ENCODE measurements at places on chromosomes 4 and X. TPM values are rescaled to one million over a fixed set of nuclear protein-coding genes. Genes with fewer than 3 reads are reported as not detected.

GRCh38 chr4:79450053-79450452 lies 42.0 kb upstream of the GK2 start:
- no peak for DNase-seq

KLHL34 gene
- total RNA-seq: not detected

DNA sequence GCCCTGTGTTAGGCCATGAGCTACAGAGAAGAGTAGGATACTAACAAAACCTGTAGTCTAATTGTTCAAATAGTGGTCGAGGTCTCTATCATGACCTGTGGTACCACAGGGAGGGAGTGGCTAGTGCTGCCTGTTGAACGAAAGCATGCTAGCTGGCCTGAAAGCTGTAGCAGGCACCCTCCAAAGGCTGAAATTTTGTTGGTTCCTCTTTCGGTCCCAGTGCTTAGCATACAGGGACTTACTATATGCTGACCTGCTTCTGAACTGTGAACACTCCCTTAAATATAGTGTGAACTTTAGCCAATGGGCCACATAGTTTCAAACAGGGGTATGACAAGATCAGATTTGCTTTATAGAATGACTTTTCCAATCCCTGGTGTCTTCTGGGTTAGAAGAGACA lies 113.4 kb downstream of the PJA1 start:
- DNase-seq: no peak

HSFX4 gene
- total RNA-seq: not detected

DNA sequence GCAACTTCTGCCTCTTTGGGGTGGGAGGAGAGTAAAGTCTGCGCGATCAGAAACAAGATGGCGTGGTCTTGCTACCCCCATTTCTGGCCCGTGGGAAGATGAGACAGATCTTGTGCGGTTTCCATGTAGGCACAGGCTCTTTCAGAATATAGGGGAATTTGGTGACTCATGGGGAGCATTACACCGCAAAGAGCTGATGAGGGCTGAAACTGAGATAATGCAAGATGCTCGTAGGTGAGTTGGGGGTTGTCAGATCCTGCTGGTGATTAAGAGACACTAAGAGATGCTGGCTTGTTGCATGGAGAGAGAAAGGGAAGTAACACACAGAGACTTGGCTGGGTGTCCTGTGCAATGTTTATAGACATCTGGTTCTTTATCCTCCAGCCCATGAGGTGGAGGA lies 1.5 kb downstream of the EVC start:
- peak; percentile 15 for DNase-seq

DNA sequence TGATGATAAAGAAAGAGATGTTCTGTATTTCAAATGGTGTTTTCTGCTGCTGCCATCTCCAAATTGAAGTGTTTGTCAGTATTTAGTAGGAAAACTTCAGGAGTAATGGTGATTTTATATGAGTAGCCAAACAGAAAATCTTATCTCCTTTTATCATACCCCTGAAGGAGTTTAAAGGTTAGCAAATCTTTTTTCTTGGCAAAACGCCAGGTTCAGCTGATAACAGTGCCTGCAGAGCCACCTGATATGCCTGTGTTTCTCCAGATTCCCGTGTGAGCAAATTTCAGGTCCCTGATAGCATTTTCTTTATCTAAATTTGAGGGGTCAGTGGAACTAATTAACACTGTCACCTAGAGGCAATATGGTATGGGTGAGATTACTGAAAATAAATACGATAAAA lies 65.8 kb upstream of the ETNPPL start:
- no peak for DNase-seq

DNA sequence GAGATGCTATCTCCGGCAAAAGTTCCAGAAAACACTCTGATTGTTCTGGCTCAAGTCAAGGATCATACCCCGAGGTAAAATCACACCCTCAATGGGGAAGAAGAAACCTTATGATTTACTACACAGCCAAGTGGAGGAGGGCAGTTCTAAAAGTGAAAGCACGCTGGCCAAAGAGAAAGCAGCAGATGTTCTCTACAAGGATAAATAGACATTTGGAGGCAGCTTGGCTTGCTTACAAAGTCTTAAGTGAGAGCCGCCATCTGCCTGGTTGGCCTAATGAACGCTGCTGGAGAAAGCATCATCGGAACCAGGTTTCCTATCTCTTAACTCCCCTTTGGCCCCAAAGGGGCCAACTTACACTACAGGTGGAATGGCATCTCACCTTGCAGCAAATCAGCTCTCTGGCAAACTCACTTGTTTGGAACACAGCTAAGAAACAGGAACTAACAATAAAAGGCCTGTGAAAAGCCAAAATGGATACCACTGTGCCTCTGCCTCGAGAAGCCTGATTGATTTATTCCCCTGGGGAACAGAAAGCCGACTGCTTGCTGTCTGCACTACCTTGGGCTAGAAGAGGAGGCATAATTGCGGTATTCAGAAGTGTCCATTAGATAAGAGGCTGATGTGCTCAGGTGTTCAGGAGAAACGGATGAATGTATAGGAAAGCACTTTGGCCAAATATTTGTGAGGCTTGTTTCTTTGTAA lies 22.8 kb downstream of the FRAS1 start:
- no peak for DNase-seq

FAM193A gene
- total RNA-seq: 4.4 TPM

DNA sequence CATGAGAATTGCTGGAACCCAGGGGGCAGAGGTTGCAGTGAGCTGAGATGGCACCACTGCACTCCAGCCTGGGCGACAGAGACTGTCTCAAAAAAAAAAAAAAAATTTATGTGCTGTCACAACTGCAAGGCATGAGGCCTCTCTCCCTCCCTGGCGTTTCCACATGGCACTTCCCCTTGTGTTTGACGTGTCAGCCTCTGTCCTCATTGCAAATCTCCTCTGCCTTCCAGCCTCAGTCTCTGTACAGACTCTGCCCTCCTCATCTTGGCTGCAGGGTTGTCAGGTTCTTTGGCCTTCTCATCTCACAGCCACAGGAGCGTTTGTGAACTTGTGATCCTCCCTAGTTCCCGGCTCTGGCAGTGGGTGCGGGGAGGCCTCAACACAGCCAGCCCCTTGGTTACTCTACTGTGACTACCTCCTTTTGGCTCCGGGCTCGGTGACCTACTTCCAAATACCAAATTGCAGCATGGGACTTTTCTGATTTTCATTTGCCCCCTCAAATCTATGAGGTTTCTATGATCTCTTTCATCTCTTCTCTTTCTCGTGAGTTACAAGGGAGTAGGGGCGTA lies 250.0 kb downstream of the CBR4 start:
- no peak for DNase-seq

GRCh38 chrX:134619838-134620237 lies 38.4 kb downstream of the PLAC1 start:
- no peak for DNase-seq

DNA sequence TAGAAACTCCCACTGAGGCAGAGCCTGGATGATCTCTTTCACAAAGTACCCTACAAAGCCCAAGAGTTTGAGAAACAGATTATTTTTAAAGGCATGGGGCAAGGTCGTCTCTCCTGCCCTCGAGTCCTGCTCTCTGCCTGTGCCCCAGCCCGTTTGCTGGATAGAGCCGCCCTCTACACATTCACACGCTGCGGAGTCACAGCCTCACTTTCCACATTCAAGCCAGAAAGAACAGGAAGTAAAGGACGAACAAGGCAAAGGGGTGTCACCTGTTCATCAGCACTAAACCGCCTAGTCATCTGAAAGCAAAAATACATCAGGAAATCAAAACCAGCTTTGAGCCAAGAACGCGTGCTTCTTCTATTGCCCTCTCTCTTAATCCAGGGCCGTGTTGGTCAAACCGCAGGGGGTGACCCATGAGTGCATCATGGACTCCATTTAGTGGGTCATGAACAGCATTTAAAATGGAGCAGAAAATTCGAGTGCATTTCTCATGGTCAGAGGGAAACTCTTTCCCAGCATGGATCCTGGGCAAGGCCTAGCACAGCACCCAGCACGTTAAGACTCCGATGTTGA lies 83.4 kb downstream of the PHKA2 start:
- no peak for DNase-seq

UCP1 gene
- not detected for total RNA-seq

- DNase-seq: no peak
These were observed 12.0 kb downstream of the PLCXD1 start for GRCh38 chrX:292900-293897.

SMARCAD1 gene
- total RNA-seq: 34.8 TPM

GNRHR gene
- not detected for total RNA-seq

CLTRN gene
- total RNA-seq: not detected

GRCh38 chr4:3217771-3218170 lies 31.2 kb upstream of the MSANTD1 start:
- no peak for DNase-seq

- DNase-seq: no peak
These were observed 173.7 kb downstream of the AREG start for GRCh38 chr4:74618659-74619058.

DNA sequence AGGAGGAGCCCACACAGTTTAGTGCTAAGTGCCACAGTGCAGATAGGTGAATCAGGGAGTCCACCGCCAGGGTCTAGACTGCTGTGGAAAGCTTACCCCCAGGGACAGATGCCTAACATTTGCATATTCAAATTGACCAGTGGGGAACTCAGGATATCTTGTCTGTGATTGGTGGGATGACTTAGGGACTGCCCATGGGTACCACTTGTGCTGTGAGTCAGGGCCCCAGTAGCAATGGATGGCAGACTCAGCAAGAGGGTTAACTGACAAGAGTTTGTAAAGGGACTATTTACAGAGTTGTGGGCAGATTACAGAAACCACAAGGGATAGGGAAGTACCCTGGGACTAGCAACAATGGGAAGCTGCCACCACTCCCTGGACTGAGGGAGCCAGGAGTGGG lies 282.1 kb downstream of the BCOR start:
- DNase-seq: peak; percentile 56

QRFPR gene
- total RNA-seq: not detected

GRCh38 chr4:22957774-22958309 lies 265.1 kb downstream of the GBA3 start:
- DNase-seq: no peak

GRCh38 chr4:10225096-10225495 lies 108.5 kb upstream of the WDR1 start:
- no peak for DNase-seq

DNA sequence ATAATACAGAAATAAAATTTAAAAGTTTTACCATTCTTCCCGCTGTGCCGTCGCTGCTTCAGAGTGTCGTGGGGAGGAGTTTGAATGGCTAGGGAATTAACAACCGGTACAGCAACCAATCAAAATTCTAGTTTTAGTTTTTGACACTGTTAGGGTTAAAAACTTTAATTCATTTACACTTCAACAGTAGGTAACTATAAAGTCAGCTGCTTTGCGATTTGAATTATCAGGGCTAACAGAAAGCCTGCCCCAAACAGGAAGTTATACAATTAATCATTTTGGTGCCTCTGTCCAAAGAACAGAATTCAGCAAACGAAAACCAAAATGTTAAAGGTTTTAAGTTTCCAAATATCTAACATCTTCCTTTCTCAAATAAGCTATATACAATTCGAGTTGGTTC lies 2.3 kb downstream of the HNRNPD start:
- no peak for DNase-seq

GRCh38 chr4:7070729-7071511 lies 3.1 kb upstream of the GRPEL1 start:
- peak; percentile 52 for DNase-seq

- DNase-seq: no peak
These were observed 79.7 kb downstream of the GRIA3 start for GRCh38 chrX:123263747-123264146.

DNA sequence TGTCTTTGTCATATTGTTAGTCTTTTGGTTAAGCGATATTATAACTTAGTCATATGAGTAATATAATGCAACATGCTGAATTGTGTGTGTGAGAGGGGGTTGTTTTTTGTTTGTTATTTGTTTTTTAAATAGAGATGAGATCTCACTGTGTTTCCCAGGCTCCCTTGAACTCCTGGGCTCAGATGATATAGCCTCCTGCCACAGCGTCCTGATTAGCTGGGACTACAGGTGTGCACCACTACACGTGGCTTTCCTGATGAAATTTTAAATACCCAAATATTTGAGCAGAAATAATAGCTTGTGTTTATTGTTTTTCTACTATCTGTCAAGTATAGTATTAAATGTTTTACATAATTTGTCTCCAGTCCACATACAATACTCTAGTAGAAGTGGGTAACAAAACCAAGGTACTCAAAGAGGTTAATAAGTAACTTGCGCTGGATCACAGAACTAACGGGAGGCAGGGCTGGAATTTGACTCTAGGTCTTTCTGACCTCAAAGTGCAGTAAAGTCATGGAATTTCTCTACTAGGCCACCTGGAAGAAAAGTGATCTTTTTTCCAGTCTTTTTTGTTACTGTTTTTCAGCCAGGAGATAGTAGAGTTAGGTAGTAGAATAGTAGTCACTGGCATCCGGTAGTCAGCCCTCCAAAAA lies 47.8 kb downstream of the CLCN3 start:
- no peak for DNase-seq

LRRC66 gene
- not detected for total RNA-seq

GRCh38 chr4:145533001-145533400 lies 51.3 kb downstream of the SMAD1 start:
- DNase-seq: no peak

CORIN gene
- total RNA-seq: not detected

SLC16A2 gene
- total RNA-seq: 11.9 TPM

- DNase-seq: no peak
These were observed 3.1 kb upstream of the FGB start for GRCh38 chr4:154559494-154560418.

DNA sequence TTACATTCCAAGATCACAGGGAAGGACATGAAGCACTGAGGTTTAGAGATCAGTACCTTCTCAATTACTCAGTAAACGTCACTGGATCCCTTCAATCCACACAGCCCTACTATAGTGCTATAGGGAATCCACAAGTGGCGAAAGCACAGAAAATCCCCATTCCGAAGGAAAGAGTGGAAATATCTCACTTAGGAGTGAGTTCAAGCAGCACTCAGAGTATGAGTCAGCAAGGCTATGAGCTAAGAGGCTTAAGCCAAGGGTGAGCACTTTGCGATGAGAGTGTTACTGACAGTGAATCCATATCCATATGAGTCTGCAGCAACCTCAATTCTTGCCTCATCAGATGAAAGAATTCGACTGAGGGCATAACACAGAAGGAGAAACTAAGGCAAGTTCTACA lies 165.1 kb downstream of the VSIG4 start:
- DNase-seq: no peak

GRCh38 chrX:74344280-74344622 lies 40.3 kb downstream of the ZCCHC13 start:
- no peak for DNase-seq

RAI2 gene
- not detected for total RNA-seq

GRCh38 chr4:112147697-112148096 lies 2.4 kb downstream of the FAM241A start:
- DNase-seq: no peak

- DNase-seq: no peak
These were observed 129.5 kb upstream of the KLF3 start for GRCh38 chr4:38534344-38535045.

GRCh38 chrX:63664741-63665140 lies 120.3 kb downstream of the ARHGEF9 start:
- no peak for DNase-seq

GRCh38 chrX:23114241-23114640 lies 114.5 kb downstream of the DDX53 start:
- DNase-seq: no peak

SOD3 gene
- 1.7 TPM for total RNA-seq

DNA sequence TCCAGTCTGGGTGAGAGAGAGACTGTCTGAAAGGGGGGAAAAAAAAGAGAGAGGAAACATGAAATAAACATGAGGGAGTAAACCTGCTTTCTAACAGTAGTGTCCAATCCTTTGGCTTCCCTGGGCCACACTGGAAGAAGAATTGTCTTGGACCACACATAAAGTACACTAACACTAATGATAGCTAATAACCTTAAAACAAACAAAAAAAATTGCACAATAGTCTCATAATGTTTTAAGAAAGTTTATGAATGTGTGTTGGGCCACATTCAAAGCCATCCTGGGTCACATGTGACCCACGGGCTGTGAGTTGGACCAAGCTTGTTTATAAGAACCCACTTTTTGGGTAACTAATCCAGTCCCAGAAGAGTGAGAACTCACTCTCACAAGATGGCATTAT lies 30.3 kb downstream of the PDS5A start:
- peak; percentile 68 for DNase-seq
